Endothelial cell (in vitro differentiated cells): ENCODE measurements at places on chromosomes 1 and 21. TPM values are rescaled to one million over a fixed set of nuclear protein-coding genes. Genes with fewer than 3 reads are reported as not detected.

- peak; percentile 61 for DNase-seq
Observed at GRCh38 chr1:110196917-110197765, 13.0 kb upstream of the KCNC4 start.

GRCh38 chr1:112626193-112626592, 6.6 kb downstream of the CAPZA1 start:
- no peak for DNase-seq

RORC gene
- 1.0 TPM for total RNA-seq

C1orf53 gene
- 2.4 TPM for total RNA-seq

GRCh38 chr1:70963374-70963773, 84.2 kb downstream of the PTGER3 start:
- no peak for DNase-seq

BARHL2 gene
- not detected for total RNA-seq

GRCh38 chr1:28684937-28685336, 16.4 kb downstream of the GMEB1 start:
- DNase-seq = no peak

DNA sequence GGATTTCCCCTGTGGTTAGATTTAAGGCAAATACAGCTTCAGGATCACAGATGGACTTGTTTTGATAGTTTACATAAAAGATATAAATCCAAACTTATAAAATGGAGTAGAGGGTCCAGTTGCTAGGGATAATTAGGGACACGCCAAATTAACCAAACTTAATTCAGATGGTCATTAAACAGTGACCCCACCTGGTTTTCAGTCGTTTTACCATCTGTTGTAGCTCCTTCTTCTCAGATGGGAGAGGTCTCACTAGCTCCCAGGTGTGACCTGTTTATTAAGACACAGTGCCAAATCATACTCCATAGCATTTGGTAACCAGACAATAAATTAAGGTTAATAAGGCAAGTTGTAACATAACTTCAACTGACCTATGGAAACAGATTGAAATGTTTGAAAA, 8.1 kb upstream of the GADD45A start:
- DNase-seq = no peak

- no peak for DNase-seq
Observed at GRCh38 chr21:35457097-35457804, 408.1 kb upstream of the RUNX1 start.
